ENCODE measurements at places on chromosomes 6 and 20. TPM values are rescaled to one million over a fixed set of nuclear protein-coding genes. Genes with fewer than 3 reads are reported as not detected.
A peak's percentile ranks its signal among the peaks of the same experiment; 100 is the strongest.

EZR gene
- total RNA-seq = 208 TPM

QRSL1 gene
- 16.1 TPM for total RNA-seq

- H3K27ac ChIP-seq = peak overlapping the region; percentile 91
- DNase-seq = no peak
- no peaks in the 10 kb centered on the region for H3K27me3 ChIP-seq
- peaks cover 21% of the 10 kb centered on the region for H3K4me1 ChIP-seq
- H3K4me3 ChIP-seq = peak overlapping the region; percentile 72
These were observed 42.8 kb upstream of the HFE start for GRCh38 chr6:26044140-26045064.

DNA sequence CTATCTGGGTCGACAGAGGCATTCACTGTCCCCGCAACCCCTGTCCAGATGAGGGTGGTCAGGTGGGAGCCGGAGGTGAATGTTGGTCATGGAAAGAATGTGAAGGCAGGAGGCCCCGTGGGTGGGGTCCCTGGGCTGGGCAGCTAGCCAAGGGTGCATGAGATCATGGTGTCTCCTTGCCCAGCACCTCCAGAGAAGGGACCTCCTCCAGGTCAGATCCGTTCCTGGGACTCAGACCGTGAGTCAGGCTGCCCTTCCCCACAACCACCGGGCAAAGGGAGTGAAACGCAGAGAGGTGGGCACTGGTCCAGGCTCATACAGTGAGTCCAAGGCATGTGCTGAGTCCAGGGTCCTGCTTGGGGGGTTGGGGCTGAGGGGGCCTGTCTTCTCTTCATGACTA lies 3.5 kb downstream of the FOXS1 start:
- peak overlapping the region; percentile 80 for H3K27ac ChIP-seq
- H3K36me3 ChIP-seq = no peaks in the 10 kb centered on the region
- peaks cover 27% of the 10 kb centered on the region for H3K4me1 ChIP-seq
- no peaks in the 10 kb centered on the region for H3K27me3 ChIP-seq
- H3K4me3 ChIP-seq = no peak overlapping the region

- no peak for DNase-seq
- H3K4me3 ChIP-seq = no peak overlapping the region
- H3K36me3 ChIP-seq = peaks cover 10% of the 10 kb centered on the region
- peaks cover 3% of the 10 kb centered on the region for H3K4me1 ChIP-seq
- H3K27ac ChIP-seq = no peak overlapping the region
These were observed 48.6 kb downstream of the TOMM6 start for GRCh38 chr6:41836022-41836659.

RIPOR3 gene
- 19.2 TPM for total RNA-seq

Data from mesothelial cell of epicardium (in vitro differentiated cells).